Motor neuron (in vitro differentiated cells): ENCODE measurements at places on chromosomes 4 and X.

DNA sequence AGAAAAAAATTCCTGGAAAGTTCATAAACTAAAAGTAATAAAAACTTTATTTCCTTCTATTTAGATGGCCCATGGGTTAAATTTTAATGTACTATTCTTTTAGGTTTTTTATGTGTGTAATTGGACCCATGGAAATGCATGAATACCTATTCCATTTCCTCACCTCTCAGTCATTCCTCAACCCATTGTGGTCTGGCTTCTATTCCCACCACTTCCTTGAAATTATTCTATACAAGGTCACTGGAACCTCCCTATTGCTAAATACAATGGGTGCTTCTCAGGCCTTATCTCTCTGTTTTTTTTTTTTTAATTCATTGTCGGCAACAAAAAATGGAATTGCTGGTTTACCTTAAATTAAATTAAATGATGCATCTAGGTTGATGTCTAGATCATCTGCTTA lies 17.2 kb downstream of the SLC39A8 start:
- ATAC-seq: no peak

DNA sequence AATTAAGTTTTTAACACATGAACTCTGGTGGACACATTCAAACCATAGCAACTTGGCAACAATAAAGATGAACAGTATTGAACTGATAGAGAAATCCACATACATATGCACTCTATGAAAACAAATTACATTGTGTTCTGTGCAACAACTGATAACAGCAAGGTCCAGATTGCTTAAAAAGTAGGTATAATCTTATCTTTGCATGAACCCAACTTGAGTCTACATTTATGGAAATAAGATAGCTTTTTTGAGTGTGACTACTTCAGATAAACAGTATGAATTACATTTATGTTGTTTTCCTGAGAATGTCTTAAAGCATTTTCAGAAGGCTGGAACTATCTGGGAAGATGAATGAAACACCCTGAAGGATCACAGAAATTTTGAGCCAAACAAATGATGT lies 212.6 kb upstream of the GK2 start:
- ATAC-seq: no peak

DNA sequence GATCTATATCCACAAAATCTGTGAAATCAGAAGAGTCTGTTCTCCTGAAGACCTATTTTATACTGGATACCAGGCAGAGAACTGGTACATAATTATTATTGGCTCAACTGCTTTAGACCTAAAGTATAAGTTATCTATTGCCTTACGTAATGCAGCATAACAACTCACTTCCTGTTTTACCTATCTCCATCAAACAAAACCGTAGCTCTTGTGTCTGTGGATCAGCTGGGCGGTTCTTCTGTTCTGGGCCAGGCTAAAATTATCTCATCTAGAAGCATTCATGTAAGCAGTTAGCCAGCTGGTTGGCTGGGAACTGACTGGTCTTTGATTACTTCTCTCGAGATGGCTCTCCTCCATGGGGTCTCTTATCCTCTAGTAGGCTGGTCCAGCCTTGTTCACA lies 57.8 kb downstream of the PPP1R2C start:
- ATAC-seq: no peak

DNA sequence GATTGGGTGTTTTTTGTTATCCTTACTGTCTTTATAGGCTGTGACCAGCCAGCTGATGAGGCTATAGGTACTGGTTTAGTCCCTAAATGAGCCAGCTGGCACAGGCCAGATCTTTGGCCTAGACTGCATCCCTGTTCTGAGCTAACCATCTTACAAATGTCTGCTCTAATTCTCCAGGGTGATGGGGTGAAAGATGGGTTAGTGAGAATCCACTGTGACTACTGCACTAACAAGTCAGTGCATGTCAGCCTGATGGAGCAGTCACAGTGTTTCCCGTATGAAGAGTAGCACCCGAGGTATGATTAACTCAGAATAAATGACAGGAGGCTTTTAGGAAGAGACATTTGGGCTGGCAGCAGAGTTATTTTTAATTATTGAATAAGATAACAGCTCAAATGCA lies 181.0 kb downstream of the DCTD start:
- peak; percentile 76 for ATAC-seq

- no peak for ATAC-seq
Measured at GRCh38 chr4:54475546-54475945, 182.2 kb upstream of the KIT start.

DNA sequence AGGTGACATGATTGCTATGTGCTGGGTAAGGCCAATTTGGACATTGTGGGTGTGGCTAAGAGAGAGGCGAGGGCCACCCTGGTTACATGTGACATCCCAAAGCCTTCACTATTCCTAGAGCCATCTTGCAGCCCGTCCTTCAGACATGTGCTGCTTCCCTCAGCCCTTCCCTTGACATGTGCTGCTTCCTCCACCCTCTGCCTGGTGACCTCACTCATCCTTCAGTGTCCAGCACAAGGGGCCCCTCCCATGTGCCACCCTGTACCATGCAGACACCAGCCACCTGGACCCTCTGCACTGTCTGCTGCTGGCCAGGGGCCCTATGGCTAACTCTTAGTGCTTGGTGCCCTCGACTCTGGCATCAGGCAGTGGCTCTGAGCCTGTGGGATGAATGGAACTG lies 27.4 kb downstream of the ADRA2C start:
- ATAC-seq: no peak

DNA sequence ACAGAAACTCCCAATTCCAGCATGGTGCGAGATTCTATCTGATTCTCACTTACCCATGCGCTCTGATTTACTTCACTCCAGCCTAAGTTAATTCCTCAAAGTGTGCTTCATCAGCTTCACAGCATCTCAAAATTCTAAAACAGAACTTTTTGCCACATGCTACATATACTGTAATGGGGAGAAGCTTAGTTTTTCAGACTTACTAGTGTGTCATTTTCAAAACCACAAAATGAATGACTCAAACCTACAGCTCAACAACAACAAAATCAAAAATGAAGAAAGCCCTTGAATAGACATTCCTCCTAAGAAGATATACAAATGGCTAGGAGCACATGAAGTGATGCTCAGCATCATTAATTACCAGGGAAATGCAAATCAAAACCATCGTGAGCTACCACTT lies 14.9 kb downstream of the IRF2 start:
- ATAC-seq: no peak

DNA sequence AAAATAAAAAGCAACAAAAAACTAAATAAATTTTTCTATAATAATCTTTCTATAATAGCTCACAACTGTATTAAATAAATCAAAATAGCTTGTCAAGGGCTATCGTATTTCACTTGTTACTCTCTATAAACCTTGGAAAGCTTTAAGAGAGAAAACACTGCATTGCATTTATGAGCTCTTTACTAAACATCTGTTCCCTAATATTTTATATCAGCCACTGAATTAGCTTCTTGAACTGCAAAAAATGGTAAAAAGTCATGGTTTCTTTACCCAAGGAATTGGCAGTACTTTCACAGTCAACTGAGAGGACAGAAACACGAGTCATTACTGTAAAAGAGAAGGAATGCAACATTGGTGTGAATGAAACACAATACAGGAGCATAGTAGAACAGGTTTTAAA lies 671.2 kb downstream of the PCDH18 start:
- ATAC-seq: no peak

GRCh38 chr4:139665690-139666529 lies at the start of gene MGST2:
TSS of gene MGST2 (plus strand) at chr4:139665819. CDS start at chr4:139666020, 201 bp downstream.
- ATAC-seq: peak; percentile 90
